ENCODE measurements at places on chromosomes 11 and 22.
A peak's percentile ranks its signal among the peaks of the same experiment; 100 is the strongest.

GRCh38 chr11:45450189-45450588 lies 164.0 kb upstream of the SYT13 start:
- DNase-seq, result no peak

GRCh38 chr11:48107188-48107704 lies 109.4 kb upstream of the OR4B1 start:
- DNase-seq, result no peak

DNA sequence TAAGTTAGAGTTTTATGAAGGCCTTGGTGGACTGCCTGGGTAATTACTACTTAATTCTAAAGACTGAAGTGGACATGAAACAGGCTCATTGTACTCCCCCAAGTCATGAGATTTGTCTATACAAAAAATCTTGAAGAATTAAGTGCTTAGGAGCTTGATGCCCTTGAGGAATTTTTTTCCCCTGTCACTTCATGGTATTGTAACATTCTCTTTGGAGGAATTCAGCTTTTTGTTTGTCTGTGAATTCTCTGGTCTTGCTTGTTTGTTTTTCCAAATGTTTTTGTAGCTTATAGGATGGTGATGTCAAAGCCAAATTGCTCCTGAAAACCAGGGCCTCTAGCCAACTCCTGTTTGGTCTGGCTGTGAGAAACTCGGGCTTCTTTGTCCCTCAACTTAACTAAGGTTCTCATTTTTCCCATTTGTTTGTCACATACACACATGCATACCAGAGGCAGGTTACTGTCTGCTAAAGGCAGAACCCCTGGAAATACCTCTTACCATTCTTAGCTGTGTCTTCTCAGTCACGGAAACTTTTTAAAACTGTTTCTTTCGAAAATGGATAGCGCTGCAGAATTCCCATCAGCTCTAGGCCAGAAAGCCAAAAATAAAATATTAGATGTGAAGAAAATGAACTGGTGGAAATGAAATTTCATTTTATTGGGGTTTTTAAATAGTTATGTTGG lies 66.9 kb downstream of the AMOTL1 start:
- no peak for DNase-seq

- peak; percentile 97 for DNase-seq
Observed at GRCh38 chr11:112961146-112961668, at the start of gene NCAM1. TSS of gene NCAM1 (plus strand) at chr11:112961420.

GRCh38 chr11:102225689-102226568 lies 91.4 kb upstream of the BIRC3 start:
- DNase-seq, result no peak

DNA sequence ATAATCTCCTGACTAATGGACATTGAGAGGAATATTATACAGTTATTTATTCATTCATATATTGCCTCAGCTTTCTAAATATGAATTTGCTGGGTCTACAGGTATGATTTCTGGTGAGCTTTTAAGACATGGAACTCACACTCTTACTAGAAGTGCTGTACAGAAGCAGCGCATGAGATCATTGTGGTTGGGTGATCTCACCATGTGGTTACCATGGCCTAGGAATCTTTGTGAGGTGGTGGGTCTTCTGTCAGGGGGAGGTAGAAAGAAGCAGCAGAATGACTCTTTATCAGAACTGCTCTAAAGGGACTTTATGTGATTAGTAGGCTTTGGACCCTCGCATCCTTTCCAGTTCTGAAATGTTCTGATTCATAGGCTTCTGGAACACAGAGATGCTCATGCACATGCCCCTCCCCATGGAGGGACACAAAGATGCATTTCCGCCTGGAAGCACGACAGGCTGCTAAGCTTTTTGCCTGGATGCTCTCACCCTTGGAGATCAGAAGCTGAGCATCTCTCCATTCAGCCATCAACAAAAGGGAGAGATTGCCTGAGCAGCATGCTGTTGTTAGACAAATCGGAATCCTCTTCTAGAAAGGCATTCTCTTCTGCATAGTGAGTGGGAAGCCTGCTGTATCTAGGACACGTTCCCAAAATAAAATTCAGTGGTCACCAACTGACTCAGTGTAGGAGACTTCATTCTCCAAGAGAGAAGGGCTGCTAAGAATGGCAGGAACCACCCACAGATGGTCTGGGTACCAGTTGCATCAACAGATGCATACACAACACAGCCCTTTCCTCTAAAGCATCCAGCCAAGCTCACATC lies 51.3 kb downstream of the KIRREL3 start:
- no peak for DNase-seq
